ENCODE measurements at places on chromosomes 4 and X. TPM values are rescaled to one million over a fixed set of nuclear protein-coding genes. Genes with fewer than 3 reads are reported as not detected.
A peak's percentile ranks its signal among the peaks of the same experiment; 100 is the strongest.

- H3K4me1 ChIP-seq, result no peaks in the 10 kb centered on the region
- H3K36me3 ChIP-seq, result no peaks in the 10 kb centered on the region
- H3K27me3 ChIP-seq, result no peaks in the 10 kb centered on the region
- H3K4me3 ChIP-seq, result no peak overlapping the region
Measured at GRCh38 chrX:47278691-47279090, 45.9 kb downstream of the USP11 start.

GRCh38 chr4:182188622-182189021 is 54.6 kb upstream of the TENM3 start:
- H3K4me3 ChIP-seq, result no peak overlapping the region
- no peak overlapping the region for H3K27ac ChIP-seq
- no peaks in the 10 kb centered on the region for H3K4me1 ChIP-seq
- no peak for DNase-seq
- H3K36me3 ChIP-seq, result no peaks in the 10 kb centered on the region

DNA sequence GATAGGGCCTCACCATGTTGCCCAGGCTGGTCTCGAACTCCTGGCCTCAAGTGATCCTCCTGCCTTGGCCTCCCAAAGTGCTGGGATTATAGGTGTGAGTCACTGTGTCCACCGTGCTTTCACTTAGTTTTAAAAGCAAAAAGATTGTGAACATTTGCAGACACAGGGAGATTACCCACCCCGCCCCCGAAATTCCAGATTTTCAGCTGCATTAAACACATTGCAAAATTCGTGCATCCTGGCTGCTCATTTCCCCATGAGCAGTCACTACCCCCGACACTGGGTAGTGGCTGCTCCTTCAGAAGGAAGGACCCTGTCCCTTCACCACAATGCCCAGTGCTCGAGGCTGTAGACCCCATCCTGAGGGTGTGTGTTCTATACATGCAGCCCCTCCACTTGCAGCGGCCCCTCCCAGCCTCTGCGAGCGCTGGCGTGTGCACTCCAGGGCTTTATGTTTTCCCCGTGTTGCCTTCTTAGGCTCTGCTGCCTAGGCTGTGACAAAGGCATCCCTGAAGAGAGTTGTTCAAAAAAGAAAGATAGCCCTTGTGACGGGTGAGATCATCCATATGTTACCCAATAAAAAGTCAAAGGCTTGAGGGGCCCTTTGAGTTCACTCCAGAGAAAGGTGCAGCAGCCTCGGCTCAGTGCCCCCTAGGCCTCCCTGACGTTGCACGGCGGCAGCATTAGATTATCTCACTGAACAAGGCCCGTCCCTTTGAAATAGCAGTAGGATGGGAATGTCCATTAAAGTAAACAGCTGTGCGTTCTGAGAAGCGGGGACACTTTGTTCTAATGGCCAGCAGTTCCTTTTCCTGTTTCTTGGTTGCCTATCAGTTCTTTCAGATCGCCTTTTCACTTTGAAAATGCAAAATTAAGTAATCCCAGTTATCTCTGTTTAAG is 71.6 kb downstream of the SHROOM2 start:
- H3K27me3 ChIP-seq, result no peaks in the 10 kb centered on the region
- no peak overlapping the region for H3K4me3 ChIP-seq
- no peak overlapping the region for H3K27ac ChIP-seq
- no peaks in the 10 kb centered on the region for H3K36me3 ChIP-seq

The PDZD4 gene
- polyA plus RNA-seq, result 0.07 TPM

GRCh38 chrX:77436271-77436670 is 10.9 kb upstream of the FGF16 start:
- peaks cover 29% of the 10 kb centered on the region for H3K4me1 ChIP-seq
- H3K36me3 ChIP-seq, result no peaks in the 10 kb centered on the region
- H3K4me3 ChIP-seq, result no peak overlapping the region
- H3K27ac ChIP-seq, result peak overlapping the region; percentile 47
- DNase-seq, result no peak

Measured in endothelial cell of umbilical vein (primary cell).